GF-D8 (cell line): ENCODE measurements at places on chromosomes 4 and X.

- DNase-seq, result no peak
Measured at GRCh38 chr4:139050446-139050845, 34.9 kb downstream of the NOCT start.

DNA sequence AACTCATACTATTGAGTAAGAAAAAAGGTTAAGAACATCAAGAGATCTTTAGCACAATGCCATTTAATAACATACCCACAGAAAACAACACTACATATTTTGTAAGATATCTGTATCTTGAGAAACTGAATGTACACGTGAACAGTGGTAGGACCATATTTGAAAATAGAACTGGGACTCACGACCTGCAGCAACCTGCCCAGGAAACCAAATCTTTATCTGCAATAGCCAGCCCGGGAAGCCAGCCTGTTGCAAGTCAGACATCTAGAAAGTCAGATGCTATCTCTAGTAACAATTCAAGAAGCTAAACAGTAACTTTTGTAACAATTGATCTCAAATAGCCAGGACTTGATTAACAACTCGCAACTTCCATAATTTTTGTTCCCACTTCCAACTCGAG lies 52.6 kb upstream of the SOD3 start:
- peak; percentile 38 for DNase-seq

- DNase-seq, result no peak
Measured at GRCh38 chrX:107451731-107452130, 2.3 kb downstream of the FRMPD3 start.

- no peak for DNase-seq
Measured at GRCh38 chr4:111960241-111960667, 185.0 kb upstream of the FAM241A start.

DNA sequence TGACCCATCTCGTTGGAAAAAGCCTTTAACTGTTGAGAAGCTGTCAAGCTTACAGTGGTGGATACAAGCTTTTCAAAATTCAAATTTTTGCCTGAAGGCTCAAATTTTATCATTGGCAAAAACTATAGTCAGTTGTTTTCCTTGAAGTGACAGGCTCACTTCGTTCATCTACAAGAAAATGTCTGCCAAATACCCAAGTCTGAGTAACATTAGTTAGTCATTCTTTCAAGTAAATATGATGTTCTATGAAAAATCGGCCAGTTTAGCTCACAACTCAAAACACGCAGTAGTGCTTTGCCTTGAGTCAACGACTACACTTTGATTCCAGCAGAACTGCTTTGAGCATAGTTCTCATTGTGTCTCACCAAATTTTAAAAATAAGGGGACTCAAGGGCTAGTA lies 170.3 kb upstream of the MAMLD1 start:
- no peak for DNase-seq

- no peak for DNase-seq
Measured at GRCh38 chr4:71752383-71753042, 31.4 kb downstream of the GC start.

GRCh38 chr4:160510928-160511327 lies 1408.0 kb downstream of the RAPGEF2 start:
- no peak for DNase-seq

GRCh38 chr4:74174941-74175340 lies 17.0 kb downstream of the MTHFD2L start:
- DNase-seq, result no peak

DNA sequence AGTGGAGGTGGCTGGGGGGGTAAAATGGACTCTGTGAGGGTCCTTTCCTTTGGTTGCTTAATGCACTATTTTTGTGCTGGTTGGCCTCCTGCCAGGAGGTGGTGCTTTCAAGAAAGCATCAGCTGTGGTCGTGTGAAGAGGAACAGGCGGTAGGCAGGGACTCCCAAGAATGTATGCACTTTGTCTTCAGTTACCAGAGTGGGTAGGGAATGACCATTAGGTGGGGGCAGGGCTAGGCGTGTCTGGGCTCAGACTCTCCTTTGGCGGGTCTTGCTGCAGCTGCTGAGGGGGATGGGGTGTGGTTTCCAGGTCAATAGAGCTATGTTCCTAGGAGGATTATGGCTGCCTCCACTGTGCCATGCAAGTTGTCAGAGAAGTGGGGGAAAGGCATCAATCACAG lies 509.0 kb downstream of the PCDH19 start:
- no peak for DNase-seq

- DNase-seq, result no peak
Measured at GRCh38 chrX:98065151-98065550, 1181.4 kb downstream of the RPA4 start.
